Pons (tissue), 1 donor: ENCODE measurements at places on chromosomes 1 and 21.

GRCh38 chr1:223180731-223181321, 37.8 kb upstream of the TLR5 start:
- peak; percentile 88 for DNase-seq

DNA sequence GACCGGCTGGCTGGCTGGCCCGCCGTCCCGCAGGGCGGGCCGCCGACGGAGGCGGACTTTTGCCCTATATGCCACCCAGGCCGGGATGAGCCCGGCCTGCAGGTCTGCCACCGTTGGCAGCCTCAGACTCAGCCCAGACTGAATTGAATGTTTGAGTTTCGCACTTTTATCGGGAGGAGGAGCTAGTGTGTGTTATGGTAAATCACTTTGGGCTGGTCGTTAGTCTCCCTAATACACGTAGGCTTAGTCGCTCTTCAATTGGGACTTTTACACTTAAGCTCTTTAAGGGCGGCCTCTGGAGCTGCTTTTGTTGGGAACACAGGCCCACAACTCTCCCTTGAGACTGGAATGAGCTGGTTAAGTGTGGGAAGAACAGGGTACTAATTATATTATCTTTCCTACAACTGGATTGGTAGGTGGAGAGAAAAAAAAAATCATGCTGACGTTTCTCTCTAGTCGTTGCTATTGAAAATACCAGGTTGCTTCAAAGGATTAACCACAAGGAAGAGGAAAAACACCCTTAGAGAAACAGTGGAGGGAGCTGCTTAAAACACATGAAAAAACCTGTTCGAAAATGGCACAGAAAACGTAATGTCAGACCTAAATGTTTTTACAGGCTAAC, 1.4 kb upstream of the IRF2BP2 start:
- DNase-seq: peak; percentile 90

GRCh38 chr1:47687631-47688460, 250.0 kb downstream of the FOXD2 start:
- DNase-seq: no peak

DNA sequence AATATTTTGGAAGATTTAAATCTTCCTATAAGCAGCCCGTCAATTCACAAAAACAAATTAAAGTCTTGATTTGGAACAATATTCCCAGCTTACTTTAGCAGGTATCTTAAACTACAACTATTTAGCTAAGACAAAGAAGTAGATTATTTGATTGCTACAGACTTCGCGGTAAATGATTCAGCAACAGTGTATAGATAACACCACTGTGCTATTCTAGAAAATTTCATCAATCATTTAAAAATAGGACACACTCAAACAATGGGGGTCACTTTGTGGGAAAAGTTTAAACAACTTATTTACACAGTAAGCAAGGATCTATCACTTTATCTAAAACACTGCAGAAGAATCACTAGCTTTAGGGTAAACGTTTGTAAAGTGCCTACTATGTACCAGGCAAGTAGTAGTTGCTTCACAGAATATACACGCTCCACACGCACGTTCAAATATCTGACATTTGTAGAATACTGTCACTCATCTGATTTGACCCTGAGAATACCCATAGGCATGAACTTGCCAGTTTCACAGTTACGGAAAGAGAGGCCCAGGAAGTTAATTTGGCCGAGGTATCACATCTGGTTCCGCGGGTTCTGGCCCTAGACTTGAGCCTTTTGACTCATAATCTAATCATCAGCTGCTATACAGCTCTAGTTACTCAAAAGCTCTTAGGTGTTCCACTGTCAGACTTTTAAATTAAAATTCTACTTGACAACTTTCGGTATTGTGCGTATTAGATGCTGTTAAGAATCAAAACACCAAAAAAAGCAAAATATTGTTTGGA, 876 bp downstream of the DENND2C start:
- DNase-seq: peak; percentile 2

DNA sequence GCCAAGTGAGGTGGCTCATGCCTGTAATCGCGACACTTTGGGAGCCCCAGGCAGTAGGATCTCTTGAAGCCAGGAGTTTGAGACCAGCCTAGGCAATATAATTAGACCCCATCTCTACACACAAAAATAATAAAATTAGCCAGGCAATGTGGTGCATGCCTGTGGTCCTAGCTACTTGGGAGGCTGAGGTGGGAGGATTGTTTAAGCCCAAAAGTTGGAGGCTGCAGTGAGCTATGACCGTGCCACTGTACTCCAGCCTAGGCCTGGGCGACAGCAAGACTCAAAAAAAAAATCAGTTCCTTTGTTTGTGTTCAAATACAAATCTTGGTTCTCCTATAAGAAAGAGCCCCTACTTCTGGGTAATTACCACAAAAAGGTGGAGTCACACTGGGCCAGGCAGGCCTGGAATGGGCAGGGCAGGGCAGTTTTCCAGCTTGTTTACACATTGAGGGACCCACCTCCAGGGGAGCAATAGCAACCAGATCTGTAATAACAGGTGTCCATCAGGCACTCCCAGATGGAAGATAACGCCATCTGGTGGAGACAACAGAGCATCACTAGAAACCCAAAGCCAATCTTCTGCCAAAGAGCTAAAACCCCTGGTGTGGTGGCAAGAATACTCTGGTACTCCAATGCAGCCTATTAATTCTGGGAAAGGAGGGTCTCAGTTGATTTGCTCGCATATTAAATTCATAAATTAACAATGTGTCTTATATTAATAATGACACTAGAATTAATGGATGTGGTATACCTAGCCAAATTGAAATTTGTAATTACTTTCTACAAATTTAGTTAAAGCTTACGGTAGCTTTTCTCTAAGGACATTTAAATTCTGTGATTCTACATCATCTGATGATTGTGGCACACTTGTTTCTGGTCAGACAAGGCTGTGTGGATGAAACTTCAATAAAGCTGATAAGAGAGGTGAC, 13.2 kb downstream of the PPP1R15B start:
- peak; percentile 79 for DNase-seq

DNA sequence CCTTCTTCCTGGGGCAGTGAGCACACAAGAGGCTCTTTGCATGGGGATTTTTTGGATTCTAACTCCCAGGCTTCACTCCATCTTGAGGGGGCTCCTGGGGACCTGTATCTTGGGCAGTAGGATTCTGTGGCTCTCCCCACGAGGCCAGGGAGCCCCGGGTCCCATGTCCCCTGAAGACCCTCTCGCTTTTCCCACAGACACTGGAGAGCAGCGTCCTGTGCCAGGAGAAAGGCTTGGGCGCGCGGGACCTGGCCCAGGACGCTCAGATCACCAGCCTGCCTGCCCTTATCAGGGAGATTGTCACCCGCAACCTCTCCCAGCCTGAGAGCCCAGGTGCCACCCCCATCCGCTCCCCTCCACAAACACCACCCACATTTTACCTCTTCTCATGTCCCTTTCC, 735 bp downstream of the CROCC start:
- DNase-seq: no peak

GRCh38 chr1:51329443-51330325, 678 bp downstream of the TTC39A start:
- DNase-seq: no peak
